ENCODE measurements at places on chromosomes 5 and 9.

GRCh38 chr5:35198075-35198474, 32.2 kb downstream of the PRLR start:
- no peak for DNase-seq

- no peak for DNase-seq
These were observed 27.3 kb downstream of the SLC31A2 start for GRCh38 chr9:113178087-113178486.

GRCh38 chr5:95712347-95712958, 18.7 kb upstream of the RHOBTB3 start:
- DNase-seq, result no peak

DNA sequence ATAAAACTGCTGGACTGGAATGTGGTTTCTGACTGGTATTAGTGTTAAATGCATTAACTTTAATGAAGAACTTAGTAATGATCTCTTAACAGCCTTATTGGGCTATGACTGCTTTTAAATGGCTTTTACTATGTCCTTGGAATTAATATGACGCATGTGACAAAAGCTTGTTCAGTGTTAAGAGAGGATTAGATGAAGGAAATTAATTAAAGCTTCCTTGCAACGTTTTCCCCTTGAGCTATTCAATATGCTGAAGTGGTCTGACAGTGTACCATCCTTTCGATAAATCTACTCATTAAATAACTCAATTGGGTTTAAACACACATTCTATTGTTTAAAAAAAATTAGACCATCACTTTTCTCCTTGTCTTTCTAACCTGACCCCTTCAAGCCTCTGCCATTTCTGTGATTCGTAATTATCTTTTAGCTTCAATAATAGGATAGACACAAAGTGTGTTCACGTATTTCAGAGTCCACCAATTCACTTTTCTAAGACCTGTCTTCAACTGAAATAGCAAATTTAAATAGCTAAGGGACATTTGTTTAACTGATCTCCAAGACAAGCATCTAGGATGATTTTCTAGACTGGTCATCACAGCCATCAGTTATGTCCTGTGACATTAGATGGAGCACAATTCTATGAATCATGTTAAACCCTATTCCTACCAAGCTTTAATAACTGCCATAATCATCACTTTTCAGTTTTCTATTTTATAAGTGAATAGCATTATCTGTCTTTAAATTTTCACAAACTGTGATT, 1258.0 kb upstream of the CDH9 start:
- no peak for DNase-seq

GRCh38 chr9:38697776-38698300, 22.1 kb downstream of the FAM240B start:
- DNase-seq, result no peak

- no peak for DNase-seq
These were observed 39.4 kb downstream of the LHX2 start for GRCh38 chr9:124050955-124051354.

DNA sequence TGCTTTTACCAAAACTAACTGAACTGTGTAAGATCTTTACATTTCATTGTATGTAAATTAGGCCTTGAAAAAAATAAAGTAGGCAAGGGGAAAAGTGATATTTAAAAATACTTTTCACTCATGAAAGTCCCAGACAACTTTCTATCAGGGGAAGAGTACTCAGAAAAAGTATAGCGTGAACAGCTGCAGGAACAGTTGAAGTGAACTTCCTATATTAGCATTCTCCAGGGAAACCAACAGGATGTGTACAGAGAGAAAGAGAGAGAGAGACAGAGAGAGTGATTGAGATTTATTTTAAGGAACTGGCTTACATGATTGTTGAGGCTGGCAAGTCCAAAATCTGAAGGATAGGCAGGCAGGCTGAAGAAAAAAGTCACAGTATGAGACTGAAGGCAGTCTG, 42.0 kb downstream of the ERMP1 start:
- DNase-seq, result no peak

GRCh38 chr5:8058616-8059190, 189.8 kb downstream of the MTRR start:
- no peak for DNase-seq

GRCh38 chr9:104786293-104786692, 22.4 kb downstream of the NIPSNAP3B start:
- DNase-seq, result no peak

DNA sequence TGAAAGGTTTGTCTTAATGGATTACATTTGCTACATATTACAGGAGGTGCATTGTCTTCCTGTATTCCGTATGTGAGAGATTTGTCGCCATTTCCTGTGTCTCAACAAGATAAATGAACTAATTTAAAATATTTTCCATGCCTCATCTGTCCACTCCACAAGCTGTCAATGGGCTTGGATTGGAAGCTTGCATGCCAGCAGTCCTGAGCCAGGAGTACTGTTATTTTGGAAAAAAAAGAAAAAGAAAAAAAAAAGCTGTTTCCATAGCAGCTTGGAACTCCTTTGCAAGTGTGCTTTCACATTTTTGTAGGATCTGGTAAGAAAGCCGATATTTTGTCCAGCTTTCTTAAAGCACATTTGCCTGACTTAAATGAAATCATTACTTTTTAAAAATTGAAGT, 330.8 kb downstream of the KDM4C start:
- no peak for DNase-seq

GRCh38 chr9:98989036-98990000, 45.6 kb downstream of the COL15A1 start:
- no peak for DNase-seq
